NCI-H524 treated with DMSO at 0.1 percent for 48 hours (cell line): ENCODE measurements at places on chromosomes 7 and 10.

- DNase-seq = no peak
Observed at GRCh38 chr10:71157435-71157834, 54.9 kb upstream of the UNC5B start.

DNA sequence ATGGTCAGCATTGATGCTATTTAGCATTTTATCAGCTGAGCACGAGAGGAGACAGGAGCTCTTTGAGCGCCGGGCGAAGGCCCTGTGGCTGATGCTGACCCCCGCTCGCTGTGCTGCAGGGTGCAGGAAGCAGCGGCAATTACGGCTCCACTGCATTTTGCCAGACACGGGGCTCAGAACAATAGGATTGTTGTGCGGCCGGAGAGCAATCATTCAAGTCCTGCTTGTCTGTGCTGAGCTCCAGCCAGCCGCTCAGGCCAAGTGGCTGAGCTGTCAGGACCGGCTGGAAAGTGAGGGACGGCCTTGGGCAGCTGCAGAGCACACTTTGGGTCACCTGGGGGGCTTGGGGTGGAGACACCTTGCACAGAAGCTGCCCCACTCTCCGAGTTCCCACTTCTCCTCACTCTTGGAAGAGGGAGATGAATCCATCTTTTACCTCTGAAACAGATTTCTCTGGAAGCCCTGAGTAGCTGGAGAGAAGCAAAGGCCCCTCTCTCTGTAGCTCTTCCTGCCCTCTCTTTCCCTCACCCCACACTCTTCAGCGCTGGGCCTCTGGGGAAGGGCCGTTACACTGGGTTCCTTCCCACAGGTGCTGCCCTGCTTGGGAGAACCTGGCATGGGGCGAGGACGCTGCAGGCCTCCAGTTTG lies 17.3 kb upstream of the ADARB2 start:
- DNase-seq = no peak

DNA sequence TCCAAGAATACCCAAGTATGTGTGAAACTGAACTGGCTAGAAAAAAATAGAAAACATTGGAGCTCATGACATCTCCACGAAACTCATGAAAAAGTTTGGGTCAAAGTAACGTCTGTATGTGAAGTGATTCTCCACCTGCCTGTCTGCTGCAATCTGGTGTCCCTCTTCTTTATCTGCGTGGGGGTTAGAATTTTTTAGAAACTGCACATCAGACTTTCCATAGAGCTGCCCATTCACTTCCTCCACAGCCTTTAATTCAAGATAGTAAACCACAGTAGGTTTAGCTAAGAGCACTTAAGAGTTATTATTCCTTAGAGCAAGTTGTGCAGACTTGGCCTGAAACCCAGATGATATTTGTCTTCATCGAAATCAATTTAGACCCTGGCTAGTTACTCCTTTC lies 55.3 kb downstream of the SCIN start:
- DNase-seq = no peak

GRCh38 chr10:112883360-112884178 lies 66.5 kb upstream of the TCF7L2 start:
- DNase-seq = no peak

- no peak for DNase-seq
Observed at GRCh38 chr10:78176320-78177317, 143.0 kb downstream of the RPS24 start.

- no peak for DNase-seq
Observed at GRCh38 chr10:93968540-93968945, 25.2 kb upstream of the PLCE1 start.

DNA sequence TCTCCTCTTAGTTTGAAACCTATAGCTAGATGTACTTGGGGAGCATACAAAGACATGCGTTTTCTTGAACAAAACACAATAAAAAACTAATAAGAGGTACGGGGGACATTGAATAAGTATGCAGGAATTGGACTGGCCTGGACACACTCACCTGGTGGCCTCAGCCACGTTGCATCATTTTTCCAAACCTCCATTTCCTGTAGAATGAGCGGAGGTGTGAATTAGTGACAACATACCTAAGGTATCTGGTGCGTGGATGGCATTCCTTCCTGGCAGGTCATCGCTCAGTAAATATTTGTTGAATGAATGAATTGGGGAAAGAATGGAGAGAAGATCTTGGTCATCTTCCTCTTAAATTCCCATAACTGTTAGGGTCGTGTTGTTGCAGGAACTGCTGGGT lies 103.2 kb upstream of the CTBP2 start:
- DNase-seq = no peak
